Activated naive CD8-positive, alpha-beta T cell treated with anti-CD3 and anti-CD28 coated beads, Interleukin-2, amount 10 ng/mL, durations not matched to agents 7 days and 5 days (primary cell): ENCODE measurements at places on chromosomes 3 and 15.

- DNase-seq: no peak
These were observed 468.5 kb downstream of the NLGN1 start for GRCh38 chr3:173865900-173866498.

DNA sequence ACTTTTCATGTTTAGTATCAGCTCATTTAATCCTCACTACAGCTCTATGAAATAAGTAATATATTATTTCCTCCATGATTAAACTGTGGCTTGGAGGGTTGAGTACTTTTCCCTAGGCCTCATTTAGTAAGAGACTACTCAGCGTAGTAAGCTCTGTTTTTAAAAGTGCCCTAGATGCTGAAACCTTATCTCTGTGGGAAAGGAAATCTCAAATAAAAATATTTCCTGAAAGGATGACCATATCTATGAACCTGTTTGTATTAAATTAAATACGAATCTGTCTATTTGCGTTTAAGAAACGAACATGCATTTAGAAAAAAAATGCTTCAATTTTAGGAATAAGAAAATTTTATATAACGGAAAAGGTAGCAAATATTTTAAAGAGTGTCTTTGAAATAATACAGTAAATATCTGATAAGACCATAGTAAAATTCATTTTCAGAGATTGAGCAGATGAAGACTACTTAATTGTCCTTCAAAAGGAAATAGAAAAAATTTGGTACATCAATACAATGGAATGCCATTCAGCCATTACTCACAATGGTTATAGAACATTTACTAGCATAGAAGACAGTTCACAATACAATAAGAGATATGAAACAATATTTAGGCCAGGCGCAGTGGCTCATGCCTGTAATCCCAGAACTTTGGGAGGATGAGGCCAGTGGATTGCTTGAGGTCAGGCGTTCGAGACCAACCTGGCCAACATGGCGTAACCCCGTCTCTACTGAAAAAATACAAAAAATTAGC is 56.2 kb downstream of the ATG7 start:
- no peak for DNase-seq

DNA sequence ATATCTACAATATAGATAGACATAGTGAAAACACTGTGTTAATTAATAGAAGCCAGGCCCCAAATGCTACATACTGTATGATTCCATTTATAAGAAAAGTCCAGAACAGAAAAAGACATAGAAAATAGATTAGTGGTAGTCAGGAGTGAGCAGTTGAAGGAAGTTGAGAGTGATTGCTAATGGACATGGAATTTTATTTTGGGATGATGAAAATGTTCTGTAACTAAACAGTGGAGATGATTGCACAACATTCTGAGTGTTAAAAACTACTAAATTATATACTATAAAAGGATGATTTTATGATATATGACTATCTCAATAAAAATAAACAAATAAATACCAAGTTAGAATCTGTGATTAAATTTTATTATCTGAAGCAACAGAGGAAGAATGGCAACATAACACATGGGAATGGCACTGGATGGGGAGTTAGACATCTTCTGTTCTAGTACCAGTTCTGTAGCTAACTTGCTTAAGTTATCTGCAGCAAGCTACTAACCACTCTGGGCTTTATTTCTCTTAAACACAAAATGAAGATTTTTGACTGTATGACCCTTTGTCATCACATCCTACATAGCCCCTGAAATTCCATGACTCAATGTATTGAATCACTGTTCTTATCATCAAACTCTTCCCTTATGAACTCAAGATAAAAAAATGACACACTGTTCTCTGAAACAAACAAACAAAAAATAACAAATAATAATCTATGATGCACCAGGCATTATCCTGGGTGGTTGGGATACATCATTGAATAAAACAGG is 612.7 kb downstream of the TBL1XR1 start:
- DNase-seq: no peak

DNA sequence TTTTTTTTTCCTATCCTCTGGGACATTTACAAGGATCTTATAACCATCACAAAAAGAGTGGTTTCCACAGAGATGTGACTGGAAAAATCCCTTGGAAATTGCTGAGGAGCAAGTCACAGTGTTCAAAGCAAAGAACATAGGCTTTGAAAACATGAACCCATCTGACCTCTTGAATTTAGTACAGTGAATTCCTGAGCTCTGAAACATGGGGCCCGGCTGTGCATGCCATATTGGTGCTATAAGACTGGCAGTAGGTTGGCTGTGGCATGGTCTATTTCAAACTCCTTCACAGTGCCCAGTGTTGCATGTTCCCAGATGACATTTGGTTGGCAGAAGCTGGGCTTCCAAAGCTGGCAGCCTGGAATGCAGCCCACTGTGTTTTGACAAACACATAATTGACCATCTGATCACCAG is 202.2 kb downstream of the TIGIT start:
- DNase-seq: no peak

DNA sequence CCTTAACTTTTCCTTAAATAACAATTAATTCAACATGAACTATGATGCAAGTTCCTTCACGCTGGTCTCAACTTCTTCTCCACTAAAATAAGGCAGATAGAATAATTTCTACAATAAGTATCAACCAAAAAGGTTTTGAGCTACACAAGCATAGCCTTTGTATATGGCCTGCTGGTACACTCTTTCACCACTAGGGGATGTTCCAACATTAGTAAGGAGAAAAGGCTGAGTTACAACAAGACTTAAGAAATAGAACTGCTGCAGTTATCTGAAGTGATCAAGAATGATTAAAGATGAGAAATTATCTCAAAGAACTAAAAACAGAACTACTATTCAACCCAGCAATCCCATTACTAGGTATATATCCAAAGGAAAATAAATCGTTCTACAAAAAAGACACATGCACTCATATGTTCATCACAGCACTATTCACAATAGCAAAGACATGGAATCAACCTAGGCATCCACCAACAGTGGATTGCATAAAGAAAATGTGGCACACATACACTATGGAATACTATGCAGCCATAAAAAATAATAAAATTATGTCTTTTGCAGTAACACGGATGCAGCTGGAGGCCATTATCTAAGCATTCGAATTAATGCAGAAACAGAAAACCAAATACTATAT is 14.4 kb downstream of the ATP13A3 start:
- DNase-seq: no peak
